ENCODE measurements at places on chromosomes 11 and 22.

GRCh38 chr11:74520927-74521665, 27.6 kb upstream of the LIPT2 start:
- no peak for DNase-seq

DNA sequence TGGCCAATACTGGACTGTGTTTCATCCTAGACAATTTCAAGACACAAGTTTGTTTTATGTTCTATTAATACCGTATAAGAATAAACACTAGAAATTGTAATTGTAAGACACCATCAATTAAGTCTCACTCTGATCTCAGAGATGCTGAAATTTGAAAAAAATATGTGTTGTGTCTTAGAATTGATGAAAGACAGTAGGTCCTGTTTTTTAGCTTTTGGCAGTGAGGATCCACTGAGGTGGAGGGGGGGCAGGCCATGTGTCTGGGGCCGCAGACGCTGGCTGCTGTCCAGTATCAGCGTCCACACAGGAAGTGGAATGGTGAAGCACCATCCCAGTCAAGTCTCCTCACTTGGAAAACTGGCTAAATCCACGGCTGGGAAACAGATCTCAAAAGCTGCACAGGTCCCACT, 22.5 kb upstream of the ALG8 start:
- DNase-seq = no peak

GRCh38 chr11:130476922-130477491, 28.6 kb downstream of the ADAMTS15 start:
- no peak for DNase-seq

DNA sequence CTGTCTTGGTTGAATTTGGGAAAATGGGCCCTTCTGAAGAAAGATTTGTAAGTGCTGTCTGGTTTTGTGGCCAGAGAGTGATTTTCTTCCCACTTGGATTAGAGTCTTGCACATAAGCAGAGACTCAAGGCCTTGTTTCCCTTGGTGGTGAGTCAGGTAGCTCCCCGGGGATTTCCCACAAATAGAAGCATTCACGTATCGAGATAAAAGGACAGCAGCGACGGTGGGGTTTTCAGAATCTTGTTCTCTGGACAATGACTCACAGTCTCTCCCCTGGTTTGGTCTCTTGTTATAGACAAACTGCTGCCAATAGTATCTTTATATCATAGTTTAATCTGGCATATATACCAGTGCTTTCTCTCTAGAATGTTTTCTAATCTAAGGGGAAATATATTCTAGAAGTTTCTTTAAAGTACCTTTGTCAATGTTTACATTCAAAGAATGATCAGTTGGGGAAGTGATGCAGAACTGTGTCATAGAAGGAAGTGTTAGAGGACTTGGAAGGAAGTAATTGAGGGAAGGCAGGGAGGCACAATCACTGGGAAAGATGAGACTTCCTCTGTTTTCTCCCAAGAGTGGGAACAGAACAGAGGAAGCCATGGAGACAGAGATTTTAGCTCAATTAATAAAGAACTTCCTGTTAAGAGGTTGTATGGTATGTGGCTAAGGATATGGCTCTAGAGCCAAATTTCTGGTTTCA, 18.1 kb downstream of the POLA2 start:
- DNase-seq = no peak

DNA sequence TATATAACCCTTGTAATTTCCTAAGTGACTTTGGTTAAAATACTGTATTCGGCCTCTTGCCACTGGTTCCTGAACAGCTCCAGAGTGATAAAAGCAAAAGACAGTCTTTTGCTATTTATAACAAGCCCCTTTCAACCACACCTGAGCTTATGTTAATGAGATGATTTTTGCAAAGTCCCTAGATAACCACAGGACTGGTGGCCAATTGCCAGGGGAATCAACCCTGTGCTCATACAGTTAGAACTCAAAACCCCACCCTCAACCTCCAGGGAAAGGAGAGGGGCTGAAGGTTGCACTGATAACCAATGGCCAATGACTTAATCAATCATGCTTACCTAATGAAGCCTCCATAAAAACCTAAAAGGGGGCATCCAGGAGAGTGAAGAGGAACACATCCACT, 77.9 kb downstream of the SIK3 start:
- DNase-seq = no peak

- no peak for DNase-seq
Measured at GRCh38 chr11:43035086-43035485, 276.7 kb upstream of the API5 start.

GRCh38 chr22:30170129-30170528, 76.4 kb downstream of the LIF start:
- no peak for DNase-seq

GRCh38 chr11:59728913-59729312, 15.3 kb upstream of the OR10V1 start:
- no peak for DNase-seq

- DNase-seq = no peak
Measured at GRCh38 chr22:41571786-41572185, 11.0 kb downstream of the CSDC2 start.

DNA sequence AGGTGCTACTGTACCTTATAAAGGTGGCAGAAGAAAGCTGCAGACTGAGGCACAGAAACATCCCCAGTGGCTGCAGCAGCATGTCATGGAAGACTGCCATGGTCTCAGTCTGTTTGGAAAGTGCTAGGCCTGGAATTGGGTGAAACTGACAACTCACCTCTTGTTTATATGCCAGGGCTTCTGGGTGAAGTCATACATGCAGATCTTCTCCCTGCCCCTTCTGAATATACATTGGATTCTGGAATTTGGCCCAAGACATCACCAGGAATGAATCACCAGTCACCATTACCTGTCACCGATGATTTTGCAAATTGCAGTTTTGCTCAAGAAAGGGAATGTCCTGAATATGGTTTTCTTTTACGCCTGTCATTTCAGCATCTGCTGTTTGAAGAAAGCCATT, at the start of gene PLET1:
PLET1 (minus strand) TSS at position 371 of the 400 bp plus-strand sequence; CDS start at position 100, 271 bp downstream.
- no peak for DNase-seq

DNA sequence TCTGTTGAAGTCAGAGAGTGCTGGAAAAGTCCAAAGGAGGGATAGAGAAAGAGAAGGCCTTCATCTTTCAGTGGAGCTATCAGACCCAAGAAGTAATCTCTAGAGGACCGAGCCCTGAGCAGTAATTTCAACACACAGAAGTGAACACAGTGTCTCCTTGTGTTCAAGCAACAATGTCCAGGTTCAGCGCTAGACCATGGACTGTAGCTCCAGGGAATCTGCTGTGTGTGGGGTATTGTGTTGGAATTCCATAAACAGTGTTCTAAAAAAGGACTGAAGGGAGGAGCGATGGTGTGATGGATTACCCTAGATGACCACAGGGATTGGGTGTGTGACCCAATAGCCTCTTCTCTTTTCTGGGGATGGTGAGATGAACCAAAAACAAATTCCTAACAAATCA, 165.9 kb downstream of the BLID start:
- DNase-seq = no peak

GRCh38 chr22:26974914-26975803, 317.8 kb downstream of the MIAT start:
- no peak for DNase-seq

GRCh38 chr22:37657590-37658132, 862 bp upstream of the PDXP start:
- DNase-seq = no peak

Data from NCI-H1048 (cell line).